ENCODE measurements at places on chromosomes 3 and 15.

- DNase-seq: no peak
These were observed 386.9 kb downstream of the PDCD6IP start for GRCh38 chr3:34185301-34185700.

- peak; percentile 78 for DNase-seq
These were observed 65.1 kb downstream of the HMCES start for GRCh38 chr3:129343643-129344360.

DNA sequence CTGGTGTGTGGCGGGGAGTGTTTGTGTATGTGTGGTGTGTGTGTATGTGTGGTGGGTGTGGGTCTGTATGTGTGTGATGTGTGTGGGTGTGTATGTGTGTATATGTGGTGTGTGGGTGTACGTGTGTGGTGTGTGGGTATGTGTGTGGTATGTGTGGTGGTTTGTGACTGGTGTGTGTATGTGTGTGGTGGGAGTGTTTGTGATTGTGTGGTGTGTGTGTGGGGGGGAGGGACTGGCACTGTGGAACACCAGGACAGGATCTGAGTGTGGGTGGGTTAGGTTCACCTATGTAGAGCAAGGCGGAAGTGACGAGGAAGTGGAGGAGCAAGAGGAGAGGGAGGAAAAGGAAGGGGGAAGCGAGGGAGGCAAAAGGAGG is 510.8 kb downstream of the SHQ1 start:
- DNase-seq: no peak

GRCh38 chr3:178042376-178042775 is 493.9 kb upstream of the KCNMB2 start:
- DNase-seq: no peak

- peak; percentile 74 for DNase-seq
These were observed 45.6 kb upstream of the TFRC start for GRCh38 chr3:196127308-196128040.

DNA sequence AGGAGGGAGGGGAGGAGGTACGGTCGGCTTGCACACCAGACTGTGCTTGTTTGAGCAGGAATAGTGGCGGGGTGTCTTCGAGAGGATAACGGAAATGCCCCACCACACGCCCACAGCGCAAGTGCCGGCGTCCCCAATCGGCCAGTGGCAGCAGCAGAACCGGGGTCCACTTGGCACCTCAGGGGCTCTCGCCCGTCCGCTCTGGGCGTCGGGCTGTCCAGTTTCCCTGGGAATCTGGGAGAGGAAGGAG is 53.7 kb downstream of the CCDC54 start:
- no peak for DNase-seq

DNA sequence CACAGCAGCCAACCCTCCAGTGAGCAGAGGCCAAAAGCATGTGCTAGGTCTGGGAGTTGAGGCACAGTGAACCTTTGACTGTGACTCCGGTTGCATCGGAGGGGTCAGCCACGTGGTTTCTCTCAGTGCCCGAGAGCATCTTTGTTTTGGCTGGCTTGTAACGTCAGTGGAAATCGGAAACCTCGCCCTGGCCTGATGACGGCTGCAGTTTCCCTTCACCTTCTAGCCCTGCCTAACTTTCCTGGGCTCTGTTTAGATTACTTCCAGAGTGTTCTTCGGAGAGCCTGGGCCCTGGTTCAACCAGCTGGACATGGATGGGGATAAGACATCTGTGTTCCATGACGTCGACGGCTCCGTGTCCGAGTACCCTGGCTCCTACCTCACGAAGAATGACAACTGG is 56.6 kb downstream of the MESD start:
- no peak for DNase-seq

DNA sequence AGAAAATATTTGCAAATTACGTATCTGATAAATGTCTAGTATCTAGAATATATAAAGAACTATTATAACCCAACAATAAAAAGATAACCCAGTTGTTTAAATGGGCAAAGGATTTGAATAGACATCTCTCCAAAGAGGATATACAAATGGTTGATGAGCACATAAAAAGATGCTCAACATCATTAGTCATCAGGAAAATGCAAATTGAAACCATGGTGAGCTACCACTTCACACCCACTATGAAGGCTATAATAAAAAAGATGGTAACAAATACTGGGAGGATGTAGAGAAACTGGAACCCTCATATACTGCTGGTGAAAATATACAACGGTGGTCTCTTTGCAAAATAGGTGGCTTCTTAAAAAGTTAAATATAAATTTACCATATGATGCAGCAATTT is 28.0 kb downstream of the RAD51 start:
- DNase-seq: no peak

GRCh38 chr15:92584105-92584504 is 71.5 kb downstream of the FAM174B start:
- DNase-seq: no peak

DNA sequence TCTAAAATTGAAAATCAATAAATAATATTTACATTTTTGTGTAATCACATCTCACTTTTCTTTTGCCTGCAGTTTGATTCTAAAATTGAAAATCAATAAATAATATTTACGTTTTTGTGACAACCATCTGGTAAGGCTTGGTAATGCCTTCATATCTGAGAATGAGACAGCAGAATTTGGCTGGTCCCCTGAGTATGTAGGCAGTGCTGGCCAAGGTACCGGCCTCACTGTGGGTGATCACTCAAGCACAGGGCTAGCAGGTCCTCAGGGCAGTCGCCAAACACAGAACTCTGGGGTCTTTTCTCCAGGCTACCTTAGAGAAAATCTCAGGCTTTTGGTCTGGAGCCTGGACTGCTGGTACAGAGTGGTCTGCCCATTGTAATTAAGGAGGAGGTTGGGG is 26.2 kb downstream of the RTP3 start:
- no peak for DNase-seq

GRCh38 chr3:45552794-45553371 is 41.7 kb upstream of the LIMD1 start:
- DNase-seq: no peak

- DNase-seq: no peak
These were observed 23.6 kb downstream of the PLEKHO2 start for GRCh38 chr15:64865126-64865997.

GRCh38 chr15:73922186-73923151 is 3.8 kb upstream of the LOXL1 start:
- peak; percentile 66 for DNase-seq

DNA sequence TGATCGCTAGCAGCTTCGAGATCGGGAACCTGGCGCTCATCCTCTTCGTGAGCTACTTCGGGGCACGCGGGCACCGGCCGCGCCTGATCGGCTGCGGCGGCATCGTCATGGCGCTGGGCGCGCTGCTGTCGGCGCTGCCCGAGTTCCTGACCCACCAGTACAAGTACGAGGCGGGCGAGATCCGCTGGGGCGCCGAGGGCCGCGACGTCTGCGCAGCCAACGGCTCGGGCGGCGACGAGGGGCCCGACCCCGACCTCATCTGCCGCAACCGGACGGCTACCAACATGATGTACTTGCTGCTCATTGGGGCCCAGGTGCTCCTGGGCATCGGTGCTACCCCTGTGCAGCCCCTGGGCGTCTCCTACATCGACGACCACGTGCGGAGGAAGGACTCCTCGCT is 62.5 kb downstream of the SLCO3A1 start:
- DNase-seq: no peak

DNA sequence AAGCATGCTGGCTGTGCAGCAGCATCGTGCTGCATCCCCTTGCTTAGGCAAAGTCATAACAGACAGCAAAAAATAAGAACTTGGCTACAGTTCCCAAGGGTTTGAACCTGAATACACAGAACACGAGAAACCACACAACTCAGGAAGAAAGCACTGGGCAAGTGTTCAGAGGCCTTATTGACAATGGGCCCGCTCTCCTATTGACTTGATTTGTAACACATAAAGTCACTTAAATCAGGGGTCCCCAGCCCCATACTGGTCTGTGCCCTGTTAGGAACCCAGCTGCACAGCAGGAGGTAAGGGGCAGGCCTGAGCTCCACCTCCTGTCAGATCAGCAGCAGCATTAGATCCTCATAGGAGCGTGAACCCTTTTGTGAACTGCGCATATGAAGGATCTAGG is 145.1 kb downstream of the LSAMP start:
- no peak for DNase-seq

DNA sequence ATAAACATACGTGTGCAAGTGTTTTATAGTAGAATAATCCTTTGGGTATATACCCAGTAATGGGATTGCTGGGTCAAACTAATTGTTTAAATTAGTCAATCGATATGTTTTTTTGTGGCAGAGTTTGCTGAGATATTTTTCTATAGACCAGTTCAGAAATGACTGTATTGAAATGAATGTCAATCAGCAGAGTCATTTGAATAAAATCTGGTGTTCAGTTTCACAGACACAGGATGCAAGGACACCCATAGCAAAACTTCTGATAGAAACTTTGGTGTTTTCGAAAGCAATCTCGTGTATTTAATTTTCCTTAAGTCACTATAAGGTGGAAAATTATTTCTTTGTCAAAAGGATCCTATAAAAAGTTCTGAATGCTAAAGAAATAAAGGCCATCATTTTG is 434.4 kb downstream of the RAP2B start:
- DNase-seq: no peak

- peak; percentile 59 for DNase-seq
These were observed 75.2 kb downstream of the NEO1 start for GRCh38 chr15:73127302-73127936.

- no peak for DNase-seq
These were observed 552.2 kb upstream of the SUCLG2 start for GRCh38 chr3:68206524-68207117.

DNA sequence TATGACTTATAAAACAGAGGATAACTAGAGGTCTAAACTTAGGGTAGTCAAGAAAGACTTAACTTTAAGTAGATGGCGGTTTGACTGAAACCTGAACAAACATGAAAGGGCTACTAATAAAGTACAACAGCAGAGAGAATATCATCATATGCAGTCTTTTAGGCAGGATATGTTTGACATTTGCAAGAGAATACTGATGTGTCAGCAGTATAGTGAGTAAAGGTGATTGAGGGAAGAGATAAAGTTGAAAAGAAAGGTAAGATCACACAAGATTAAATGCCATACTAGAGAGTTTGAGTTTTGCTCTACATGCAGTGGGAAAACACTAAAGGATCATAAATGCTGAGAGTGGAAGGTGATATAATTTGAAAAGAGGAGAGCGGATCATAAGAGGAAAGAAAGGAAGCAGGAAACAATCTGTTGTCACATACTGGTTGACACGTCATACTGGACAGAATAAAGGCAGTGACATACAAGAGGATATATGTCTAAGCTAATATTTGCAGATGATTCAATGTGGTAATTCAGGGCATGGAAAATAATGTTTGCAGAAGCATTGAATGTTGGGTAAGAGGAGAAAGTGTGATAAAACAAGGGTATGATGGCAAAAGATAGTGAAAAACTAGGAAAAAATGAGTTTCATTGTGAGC is 223.0 kb downstream of the EPHA6 start:
- DNase-seq: no peak

DNA sequence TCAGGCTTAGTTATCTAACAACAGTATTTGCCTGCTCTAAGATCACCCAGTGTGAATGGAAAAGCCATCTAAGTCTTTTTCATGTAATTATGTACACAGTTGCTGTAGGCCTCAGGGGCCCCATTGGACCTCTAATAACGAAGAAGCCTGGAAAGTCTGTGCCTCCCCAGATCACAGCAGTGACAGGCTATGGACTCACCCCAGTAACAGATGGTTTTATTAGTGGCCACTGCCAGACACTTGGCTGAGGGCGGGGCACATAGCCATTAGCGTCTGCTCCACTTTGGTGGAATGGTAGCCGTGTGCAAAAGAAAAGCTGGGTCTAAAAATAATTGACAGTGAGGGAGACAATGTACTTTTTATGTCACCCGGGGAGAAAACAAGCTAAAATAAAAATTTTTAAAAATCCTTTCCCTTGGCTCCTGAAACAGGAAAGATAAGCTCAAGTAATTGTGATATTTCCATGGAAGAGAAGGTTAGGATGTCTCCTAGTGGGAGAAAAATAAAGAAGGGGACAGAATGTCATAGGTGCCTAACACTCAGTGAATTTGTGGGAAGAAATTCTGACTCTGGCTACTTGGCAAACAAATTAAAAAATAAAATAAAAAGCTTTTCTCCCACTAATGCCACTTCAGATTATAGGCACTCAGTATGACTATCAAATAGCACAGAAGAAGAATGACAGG is 44.3 kb upstream of the ZNF385D start:
- peak; percentile 67 for DNase-seq

DNA sequence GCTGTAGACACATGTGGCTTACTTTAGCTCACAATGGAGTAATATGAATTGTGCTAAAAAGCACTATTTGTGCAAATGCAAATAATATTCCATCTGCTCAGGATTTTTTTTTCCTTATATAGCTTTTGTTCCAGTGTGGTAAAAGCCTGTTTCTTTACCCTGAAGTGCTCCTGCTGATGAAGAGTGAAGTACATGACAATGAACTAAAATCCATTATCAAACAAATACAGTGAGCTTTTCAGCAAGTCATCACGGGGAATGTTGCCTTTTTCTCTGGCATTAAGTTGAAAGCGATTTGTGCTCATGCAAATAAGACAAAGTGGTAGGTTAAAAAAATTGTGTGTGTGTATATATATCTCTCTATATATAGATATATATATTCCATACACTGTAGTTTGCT is 28.6 kb upstream of the CCDC39 start:
- DNase-seq: no peak

- DNase-seq: no peak
These were observed 215.6 kb downstream of the RPLP1 start for GRCh38 chr15:69668039-69668705.

- no peak for DNase-seq
These were observed 209.5 kb downstream of the SOX2 start for GRCh38 chr3:181921220-181921619.

DNA sequence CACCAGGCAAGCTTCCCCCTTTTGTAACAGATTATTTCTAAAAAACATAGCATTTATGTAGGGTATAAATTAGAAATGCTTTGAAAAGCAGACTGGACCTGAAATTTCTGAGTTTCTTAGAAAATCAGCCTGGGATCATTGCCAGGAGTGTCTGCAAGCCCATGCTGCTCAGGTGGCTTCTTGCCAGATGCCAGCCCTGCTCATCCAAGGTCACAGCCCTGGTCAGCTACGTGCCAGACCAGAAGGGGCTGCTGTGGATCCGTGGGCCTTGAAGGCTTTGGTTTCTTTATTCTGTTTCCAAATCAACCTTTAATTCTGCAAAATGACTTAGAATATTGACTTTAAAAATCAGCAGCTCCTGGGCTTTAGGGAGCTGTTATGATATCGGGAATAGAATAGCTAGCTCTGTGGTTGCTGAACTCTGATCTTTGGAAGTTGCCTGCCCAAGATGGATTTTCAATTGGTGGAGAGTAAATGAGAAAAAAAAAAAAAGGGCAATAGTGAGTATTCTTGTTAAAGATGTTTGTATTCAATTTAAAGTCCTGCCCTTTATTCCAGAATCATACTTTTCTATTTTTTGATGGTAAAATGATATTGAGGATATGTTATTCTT is 370.1 kb upstream of the ONECUT1 start:
- DNase-seq: no peak

DNA sequence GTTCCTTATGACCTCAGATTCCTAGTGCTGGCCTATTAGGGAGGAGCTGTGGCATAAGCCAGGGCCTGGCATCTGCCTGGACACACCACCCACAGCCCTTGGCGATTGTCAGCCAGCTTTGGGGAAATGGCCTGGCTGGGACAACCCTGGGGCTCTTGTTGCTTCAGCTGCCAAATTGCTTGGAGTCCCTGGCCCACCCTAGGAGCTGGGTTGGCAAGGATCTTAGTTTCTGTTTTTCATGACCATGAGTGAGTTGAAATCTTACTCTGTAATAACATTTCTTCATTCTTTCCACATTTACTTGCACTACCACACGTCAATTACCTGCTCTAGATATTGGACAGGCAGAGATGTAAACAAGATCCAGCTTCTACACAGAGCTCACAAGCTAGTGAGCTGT is 1.9 kb upstream of the MYZAP start:
- peak; percentile 36 for DNase-seq

- DNase-seq: no peak
These were observed 113.4 kb upstream of the MRPS22 start for GRCh38 chr3:139230391-139230790.

Measured in islet precursor cell (in vitro differentiated cells).